Sigmoid colon (tissue), 7 donors: ENCODE measurements at places on chromosomes 11 and 22. TPM values are rescaled to one million over a fixed set of nuclear protein-coding genes. Genes with fewer than 3 reads are reported as not detected.

GRCh38 chr11:116605543-116606459, 167.0 kb downstream of the BUD13 start:
- DNase-seq: peak; percentile 20

The TEF gene
- total RNA-seq: 22.4 TPM

DNA sequence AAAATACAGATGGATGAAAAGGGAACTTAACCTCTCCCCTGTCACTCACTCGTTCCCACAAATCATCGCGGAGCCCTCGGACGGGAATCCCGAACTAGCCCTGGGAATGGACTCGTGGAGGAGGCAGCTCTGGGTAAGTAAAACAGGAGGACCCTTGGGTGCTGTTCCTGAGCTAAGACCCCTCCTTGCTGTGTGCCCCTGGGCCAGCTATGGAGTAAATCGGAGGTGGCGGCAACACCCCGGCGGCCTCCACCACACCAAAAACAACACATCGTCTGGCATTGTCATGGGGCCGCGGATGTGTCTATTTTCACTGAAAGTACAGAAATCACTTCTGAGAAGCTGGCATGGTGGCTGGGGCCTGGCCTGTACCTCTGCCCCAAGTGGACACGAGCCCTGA, 12.1 kb downstream of the CPT1A start:
- DNase-seq: no peak

The TSSK2 gene
- not detected for total RNA-seq

DNA sequence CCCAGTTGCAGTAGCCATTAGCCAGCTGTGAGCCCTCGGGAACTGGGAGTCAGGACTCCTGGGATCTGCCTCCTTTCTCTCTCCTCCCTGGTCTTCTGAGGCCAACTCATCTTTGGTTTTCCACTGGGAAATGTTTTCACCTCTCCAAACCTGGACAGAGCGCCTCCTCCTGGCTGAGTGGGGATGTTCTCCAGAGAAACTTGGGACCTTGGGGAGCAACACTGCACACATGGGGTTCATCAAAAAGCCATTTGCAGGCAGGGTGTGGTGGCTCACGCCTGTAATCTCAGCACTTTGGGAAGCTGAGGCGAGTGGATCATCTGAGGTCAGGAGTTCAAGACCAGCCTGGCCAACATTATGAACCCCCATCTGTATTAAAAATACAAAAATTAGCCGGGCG, 145.4 kb downstream of the NECTIN1 start:
- no peak for DNase-seq

The SMTNL1 gene
- total RNA-seq: not detected

DNA sequence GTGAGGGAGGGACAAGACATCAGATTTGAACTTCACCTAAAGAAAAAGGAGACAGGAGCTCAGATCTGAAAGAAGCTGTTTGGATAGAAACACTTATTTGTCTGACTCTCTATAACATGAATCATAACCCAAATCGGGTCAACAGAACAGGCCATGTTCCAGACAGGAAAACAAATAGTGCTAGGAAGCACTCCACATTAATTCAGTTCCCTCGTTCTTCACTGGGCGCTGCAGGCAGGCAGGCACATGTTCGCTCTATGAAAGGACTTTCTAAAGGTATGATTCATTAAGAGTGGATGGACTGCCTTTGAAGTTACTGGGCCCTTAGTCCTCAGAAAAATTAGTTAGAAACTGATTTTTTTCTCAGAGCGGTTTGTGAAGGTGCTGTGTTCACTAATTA, 137.5 kb upstream of the TRPC6 start:
- no peak for DNase-seq

DNA sequence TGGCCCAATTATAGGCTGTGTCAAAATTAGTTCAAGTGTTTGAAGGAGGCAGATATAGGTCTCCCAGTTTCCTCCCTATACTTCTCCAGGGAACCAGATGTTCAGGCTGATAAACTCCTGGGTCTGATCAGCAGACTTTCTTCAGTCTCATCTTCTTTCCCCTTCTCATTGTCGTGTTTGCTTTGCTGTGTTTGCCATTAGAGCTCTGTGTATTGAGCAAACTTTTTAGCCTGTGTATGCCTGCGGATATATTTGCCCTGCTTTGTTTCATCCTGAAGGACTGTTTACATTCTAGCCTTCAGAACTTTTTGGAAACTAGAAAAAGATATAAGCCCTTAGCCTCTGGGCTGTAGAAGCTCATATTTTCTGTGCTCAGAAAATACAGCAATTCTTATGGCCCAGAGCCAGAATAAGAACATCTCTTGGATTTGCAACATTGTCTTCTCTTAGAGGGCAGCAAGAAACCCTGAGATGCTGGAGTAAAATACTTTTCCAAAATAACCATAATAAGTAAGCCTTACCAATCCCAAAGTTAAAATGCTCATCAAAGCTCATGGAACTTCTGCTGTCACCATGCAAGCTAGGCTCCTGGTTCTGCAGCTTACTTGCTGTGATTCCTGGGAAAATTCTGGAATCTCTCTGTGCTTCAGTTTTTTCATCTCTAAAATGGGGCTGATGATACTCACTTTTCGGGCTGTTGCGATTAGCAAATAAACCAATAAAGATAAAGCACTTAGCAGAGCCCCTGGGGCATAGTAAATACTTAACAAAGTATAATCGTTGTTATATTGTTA, 34.1 kb upstream of the ME3 start:
- DNase-seq: no peak

DNA sequence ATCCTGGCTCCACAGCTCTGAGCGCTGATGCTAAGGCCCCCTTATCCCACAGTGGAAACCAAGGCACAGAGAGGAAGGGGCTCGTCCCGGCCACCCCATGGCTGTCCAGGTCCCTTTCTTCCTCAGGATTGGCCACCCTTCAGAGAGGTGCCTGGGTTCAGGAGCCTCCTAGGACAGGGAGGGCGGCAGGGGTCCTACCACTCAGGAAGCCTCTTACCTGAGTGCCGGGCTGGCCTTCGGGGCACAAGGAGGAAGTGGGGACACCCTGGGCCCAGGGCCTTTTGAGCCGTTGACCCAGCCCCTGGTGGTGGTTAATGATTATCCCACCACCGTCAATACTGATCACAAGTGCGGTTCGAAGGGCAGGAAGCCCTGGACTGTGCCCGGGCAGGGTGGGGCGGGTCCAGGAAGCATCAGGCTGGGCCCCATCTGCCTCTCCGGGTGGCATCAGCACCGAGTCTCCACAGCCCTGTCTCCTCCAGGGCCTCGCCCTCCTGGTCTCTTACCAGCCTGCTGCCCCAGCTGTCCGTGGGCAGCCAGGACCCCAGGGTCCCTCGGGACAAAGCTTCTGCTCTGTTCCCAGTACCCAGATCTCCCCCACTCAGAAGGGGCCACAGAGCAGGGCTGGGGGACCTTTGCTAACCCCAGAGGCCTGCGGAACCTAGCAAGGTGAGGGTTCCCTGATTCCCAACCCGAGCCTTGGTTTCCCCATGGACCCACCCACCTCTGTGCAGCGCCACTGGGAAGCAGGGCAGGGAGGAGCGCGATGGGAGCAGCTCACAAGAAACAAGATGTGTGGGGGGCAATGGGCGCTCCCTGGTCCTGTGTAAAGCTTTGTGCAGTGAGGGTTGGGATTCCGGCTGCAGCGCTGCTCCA, 15.0 kb upstream of the EHD1 start:
- no peak for DNase-seq

- DNase-seq: no peak
Observed at GRCh38 chr11:116509551-116509950, 263.2 kb downstream of the BUD13 start.

The GATD1 gene
- 26.3 TPM for total RNA-seq

The TYR gene
- total RNA-seq: not detected

- DNase-seq: no peak
Observed at GRCh38 chr22:19896665-19897355, 42.1 kb upstream of the GNB1L start.

- DNase-seq: no peak
Observed at GRCh38 chr11:115590254-115590653, 86.0 kb upstream of the CADM1 start.

- peak; percentile 28 for DNase-seq
Observed at GRCh38 chr22:48717076-48717810, 1110.4 kb downstream of the BRD1 start.
